NCI-H460 (cell line): ENCODE measurements at places on chromosomes 5 and 9. TPM values are rescaled to one million over a fixed set of nuclear protein-coding genes. Genes with fewer than 3 reads are reported as not detected.

PCDHB7 gene
- 0.17 and 0.25 TPM in 2 replicates for total RNA-seq

EPB41L4B gene
- 23.1 and 24.5 TPM in 2 replicates for total RNA-seq

GFI1B gene
- total RNA-seq: not detected in 2 replicates

UGT3A1 gene
- total RNA-seq: not detected in 2 replicates

LCN15 gene
- not detected in 2 replicates for total RNA-seq

HCN1 gene
- not detected in 2 replicates for total RNA-seq

LVRN gene
- total RNA-seq: 0.64 TPM in 1 of 2 replicates, not detected in the other

PCDHB8 gene
- total RNA-seq: 0.14 and 0.22 TPM in 2 replicates

TRPM6 gene
- total RNA-seq: 1.4 TPM in 2 replicates

CDH9 gene
- not detected in 2 replicates for total RNA-seq

PCDHGB3 gene
- 0.52 and 1.1 TPM in 2 replicates for total RNA-seq

GTF2H2C gene
- total RNA-seq: 99.9 and 123 TPM in 2 replicates

ZBTB43 gene
- 8.0 and 30.6 TPM in 2 replicates for total RNA-seq

SHC3 gene
- total RNA-seq: 2.0 and 2.4 TPM in 2 replicates

PCDHGB7 gene
- 0.79 and 0.89 TPM in 2 replicates for total RNA-seq
